ENCODE measurements at places on chromosomes 6 and 20.

- DNase-seq: no peak
Measured at GRCh38 chr20:61631751-61632150, 379.7 kb downstream of the CDH4 start.

- no peak for DNase-seq
Measured at GRCh38 chr20:63782521-63782971, 43.0 kb downstream of the SLC2A4RG start.

GRCh38 chr6:139800837-139801236 is 426.4 kb upstream of the CITED2 start:
- no peak for DNase-seq

- DNase-seq: no peak
Measured at GRCh38 chr6:169786349-169786748, 34.9 kb downstream of the ERMARD start.

- no peak for DNase-seq
Measured at GRCh38 chr6:40390144-40390800, 196.9 kb downstream of the LRFN2 start.

DNA sequence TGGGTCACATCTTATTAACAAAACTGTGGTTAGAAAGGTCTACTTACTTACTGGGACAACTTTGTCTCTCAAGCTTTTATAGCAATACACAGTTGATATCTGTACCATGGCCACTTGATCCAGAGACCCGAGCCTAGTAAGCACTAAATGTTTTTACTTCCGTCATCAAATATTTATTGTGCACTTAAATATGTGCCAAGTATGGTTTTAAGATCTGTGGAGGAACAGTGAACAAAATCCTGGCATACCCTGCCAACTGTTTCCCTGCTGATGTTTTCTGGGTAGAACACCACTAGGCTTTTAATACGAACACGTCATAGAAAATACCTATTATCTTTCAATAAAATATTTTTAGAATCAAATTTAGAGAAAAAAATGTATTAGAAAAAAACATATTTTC is 574.8 kb downstream of the HACE1 start:
- no peak for DNase-seq

- no peak for DNase-seq
Measured at GRCh38 chr20:46468508-46468907, 44.9 kb downstream of the ZNF334 start.

- DNase-seq: no peak
Measured at GRCh38 chr20:278607-279571, 11.7 kb downstream of the C20orf96 start.

- no peak for DNase-seq
Measured at GRCh38 chr6:7761051-7761450, 35.2 kb downstream of the BMP6 start.

Data from astrocyte of the hippocampus (primary cell).